ENCODE measurements at places on chromosomes 6 and 20.

DNA sequence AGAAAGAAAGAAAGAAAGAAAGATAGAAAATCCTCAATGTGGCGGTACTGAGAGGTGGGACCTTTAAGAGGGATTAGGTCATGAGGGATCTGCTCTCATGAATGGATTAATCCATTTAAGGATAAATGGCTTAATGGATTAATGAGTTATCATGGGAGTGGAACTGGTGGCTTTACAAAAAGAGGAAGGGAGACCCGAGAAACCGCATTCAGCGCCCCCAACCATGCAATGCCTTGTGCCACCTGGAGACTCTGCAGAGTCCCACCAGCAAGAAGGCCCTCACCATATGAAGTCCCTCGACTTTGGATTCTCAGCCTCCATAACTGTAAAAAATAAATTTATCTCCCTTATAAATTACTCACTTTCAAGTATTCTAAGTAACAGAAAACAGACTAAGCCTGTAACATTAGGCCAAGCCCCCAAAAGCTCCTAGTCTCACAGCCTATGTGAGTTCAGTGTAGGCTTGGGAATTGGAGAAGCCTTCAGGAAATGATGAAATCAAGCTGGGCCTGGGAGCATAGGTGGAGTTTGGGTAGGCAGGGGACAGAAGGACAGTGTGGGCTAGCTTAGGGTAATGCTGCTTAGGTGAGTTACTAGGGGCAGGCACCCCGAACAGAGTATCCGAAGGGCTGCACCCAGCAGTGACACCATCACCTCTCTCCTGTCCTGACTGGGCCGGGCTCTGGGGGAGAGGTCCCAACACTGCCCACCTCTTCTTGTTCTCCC is 36.2 kb upstream of the RNF24 start:
- DNase-seq = no peak

DNA sequence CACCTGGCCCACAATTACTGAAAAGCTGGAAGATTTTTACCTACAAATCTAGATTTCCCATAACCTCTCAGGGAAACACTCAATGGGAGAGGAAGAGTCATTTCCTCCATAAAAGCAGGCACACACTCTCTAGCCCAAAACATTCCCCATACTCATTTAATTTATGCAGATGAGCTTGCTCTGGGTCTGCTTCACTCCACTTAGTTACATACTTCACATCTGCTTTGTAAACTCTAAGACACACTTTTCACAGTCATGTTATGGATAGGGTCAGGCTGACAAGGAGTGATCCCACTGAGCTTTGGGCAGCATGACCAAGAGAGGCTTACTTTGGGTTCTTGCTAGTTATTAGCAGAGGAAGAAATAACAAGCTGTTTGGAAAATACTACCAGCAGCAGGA is 27.4 kb downstream of the TRPC4AP start:
- no peak for DNase-seq

- DNase-seq = no peak
Measured at GRCh38 chr20:1294497-1294896, 28.4 kb downstream of the SNPH start.

GRCh38 chr6:132643547-132643946 is 15.4 kb downstream of the TAAR1 start:
- DNase-seq = no peak

GRCh38 chr6:118968416-118968815 is 33.5 kb upstream of the MCM9 start:
- DNase-seq = no peak

GRCh38 chr6:14742680-14743079 is 503.2 kb upstream of the JARID2 start:
- DNase-seq = no peak

DNA sequence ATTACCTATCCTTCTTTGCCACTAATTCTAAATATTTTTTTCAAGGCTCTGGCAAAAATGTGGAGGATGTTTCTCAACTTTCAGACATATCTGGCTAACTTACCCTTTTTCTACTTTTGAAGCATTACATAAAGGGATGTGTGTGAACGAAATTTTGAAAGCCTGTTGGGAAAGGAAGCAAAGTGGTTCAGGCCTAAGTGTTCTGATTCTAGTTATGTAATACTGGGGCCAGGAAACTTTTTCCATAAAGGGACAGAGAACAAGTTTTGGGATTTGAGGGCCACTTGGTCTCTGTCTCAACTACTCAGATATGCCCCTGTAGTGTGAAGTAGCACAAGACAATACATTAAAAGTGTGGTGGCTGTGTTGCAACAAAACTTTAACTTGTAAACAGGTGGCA is 721.8 kb downstream of the PHF3 start:
- DNase-seq = no peak

- DNase-seq = no peak
Measured at GRCh38 chr6:157300436-157300835, 22.9 kb downstream of the TMEM242 start.

DNA sequence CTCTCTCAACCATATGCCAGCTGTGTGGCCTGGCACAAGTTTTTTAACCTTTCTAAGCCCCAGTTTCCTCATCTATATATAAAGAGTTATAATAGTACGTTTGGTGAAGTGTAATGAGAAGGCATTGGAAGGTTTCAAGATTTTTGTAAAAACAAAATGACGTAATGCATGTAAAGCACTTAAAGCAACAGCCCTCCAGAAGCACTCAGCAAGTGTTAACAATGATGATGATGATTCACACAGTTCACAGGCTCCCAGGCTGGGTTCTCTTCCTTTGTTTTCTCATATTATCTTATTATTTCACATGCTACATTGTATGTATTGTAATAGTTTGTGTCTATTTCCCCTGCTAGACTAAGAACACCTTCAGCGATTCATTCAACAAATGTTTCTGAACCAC is 6.2 kb downstream of the CEP250 start:
- DNase-seq = no peak

DNA sequence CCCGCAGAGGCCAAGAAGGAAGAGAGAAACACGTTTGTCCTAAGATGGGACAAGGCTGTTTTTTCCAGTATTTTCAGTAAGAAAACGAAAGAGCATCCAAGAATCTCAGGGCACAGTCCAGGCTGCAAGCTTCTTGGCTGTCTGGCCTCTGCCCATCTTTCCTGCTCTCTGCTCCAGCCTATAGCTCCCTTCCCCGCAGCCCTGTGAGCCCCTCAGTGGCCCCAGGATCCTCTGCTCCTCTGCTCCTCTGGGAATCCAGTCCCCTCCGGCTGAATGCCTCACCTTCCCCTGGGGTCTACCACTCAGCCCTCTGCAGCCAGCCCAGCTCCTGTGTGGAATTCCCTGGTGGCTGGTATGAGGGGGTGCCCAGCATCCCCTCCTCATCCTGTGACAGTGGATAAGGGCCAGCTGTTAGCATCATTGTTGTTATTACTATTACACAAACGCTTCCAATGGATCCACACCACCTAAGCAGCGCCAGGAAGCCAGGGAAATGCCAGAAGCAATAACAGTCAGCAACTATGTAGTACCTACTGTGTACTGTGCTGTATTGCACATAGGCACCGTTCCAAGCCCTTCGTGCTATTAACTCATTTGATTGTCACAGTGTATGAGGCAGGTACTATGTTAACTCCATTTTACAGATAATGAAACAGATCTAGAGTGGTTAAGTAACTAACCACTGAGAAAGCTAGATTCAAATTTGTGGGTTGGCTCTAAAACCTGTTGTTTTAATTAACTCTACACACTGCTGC is 60.3 kb upstream of the PTPN1 start:
- no peak for DNase-seq

- DNase-seq = no peak
Measured at GRCh38 chr6:12363651-12364381, 73.7 kb downstream of the EDN1 start.

GRCh38 chr6:145626857-145627256 is 108.5 kb downstream of the EPM2A start:
- DNase-seq = no peak

GRCh38 chr6:139520321-139520768 is 145.9 kb upstream of the CITED2 start:
- no peak for DNase-seq

DNA sequence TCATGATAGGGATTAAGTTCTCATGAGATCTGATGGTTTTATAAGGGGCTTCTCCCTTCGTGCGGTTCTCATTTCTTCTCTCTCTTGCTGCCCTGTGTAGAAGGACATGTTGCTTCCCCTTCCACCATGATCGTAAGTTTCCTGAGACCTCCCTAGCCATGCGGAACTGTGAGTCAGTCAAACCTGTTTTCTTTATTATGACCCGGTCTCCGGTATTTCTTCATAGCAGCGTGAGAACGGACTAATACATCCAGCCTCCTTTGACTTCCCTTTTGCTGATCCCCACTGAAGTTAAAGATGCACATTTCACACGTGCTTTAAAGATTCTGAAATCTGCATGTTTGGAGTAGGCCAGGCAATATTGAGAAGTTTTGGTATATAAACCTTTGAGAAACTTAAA is 543.1 kb downstream of the PRKN start:
- DNase-seq = no peak

GRCh38 chr20:10423735-10424134 is 10.3 kb downstream of the MKKS start:
- DNase-seq = no peak

GRCh38 chr20:34791289-34792020 is 34.0 kb downstream of the NCOA6 start:
- DNase-seq = no peak

DNA sequence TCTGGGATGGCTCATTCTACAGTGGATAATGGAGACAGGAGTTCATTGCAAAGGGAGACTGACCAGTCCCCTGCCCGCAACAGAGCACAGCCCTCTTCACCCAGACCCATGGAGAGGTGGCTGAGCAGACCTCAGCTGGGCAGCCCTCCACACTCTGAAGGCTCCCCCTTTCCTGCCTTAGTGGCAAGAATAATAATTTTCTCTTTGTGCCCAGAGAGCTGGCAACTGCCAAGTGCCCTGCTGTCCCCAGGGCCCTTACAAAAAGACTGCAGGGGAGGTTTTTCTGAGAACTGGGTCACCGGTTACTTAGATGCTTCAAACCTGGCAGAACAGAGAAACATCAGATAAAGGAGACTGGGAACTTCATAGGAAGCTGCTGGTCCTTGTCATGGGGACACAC is 35.4 kb upstream of the ZNFX1 start:
- no peak for DNase-seq

- no peak for DNase-seq
Measured at GRCh38 chr6:17831135-17831534, 124.4 kb upstream of the NUP153 start.

DNA sequence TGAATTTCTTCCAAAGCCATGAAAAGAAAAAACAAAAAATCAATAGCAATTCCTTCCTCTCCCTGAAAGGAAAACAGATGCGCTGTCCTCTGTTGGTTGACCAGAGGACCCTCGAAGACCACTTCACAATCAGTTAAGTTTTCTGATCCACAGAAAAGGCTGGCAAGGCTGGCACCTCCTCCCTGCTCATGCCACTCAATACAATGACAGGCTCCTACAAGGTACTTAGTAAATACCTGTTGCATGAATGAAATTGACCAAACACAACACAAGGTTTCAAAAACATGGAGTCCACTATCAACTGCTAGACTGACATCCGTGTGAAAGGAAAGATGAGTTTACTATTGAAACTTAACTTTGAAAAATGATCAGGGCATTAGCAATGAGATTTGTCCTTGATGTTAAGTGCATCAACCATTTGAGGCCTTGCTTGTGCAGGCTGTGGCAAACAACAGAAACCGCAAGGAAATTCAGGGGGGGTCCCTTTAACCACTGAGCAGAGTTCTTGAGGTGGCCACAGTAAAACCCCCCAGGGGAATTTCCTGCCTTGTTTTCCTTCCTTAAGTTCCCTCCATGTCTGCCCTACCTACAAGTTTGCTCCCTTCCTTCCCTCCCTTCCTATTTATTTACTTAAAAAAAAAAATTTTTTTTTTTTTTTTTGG is 27.9 kb upstream of the RTF2 start:
- no peak for DNase-seq

DNA sequence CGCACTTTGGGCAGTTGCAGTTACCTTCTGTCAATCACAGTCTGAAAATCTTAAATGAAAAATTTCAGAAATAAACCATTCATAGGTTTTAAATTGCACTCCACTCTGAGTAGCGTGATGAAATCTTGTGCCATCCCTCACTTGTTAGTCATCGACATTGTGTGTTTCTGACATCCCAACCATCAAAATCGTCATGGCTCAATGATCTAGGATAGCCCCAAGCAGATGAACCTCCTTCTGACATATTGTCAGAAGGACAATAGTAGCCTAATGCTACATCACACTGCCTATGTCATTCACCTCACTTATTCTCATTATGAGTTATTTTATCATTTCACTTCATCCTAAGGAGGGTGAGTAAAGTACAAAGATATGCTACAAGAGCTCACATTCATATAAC is 284.8 kb downstream of the PTPRK start:
- no peak for DNase-seq

DNA sequence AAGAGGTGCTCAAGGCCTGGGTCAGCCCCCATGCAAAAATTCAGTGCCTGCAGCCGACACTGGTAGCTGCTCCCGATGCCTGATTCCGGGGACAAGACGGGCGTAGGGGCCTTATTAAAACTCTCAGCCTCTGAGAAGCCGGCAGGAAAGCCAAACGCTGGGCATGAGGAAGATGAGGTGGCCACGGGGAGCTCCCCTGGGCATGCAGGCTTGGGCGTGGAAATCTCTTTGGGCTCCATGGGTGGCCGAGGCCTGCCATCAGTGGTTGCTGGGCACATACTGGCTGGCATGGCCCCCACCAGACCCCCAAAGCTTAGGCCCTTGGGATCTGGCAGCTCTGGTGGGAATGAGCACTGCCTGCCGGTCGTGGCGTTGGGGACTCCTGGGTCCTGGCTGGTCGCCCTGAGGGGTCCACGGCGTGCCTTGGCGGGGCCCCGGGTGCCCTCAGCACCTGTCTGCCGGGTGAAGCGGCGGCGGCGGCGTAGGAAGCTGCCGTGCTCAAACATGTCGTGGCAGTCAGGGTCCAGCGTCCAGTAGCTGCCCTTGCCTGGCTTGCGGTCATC is 586 bp downstream of the FOXS1 start:
- no peak for DNase-seq

All from suprapubic skin (tissue), 4 donors.